ENCODE measurements at places on chromosomes 5 and 9.
A peak's percentile ranks its signal among the peaks of the same experiment; 100 is the strongest.

DNA sequence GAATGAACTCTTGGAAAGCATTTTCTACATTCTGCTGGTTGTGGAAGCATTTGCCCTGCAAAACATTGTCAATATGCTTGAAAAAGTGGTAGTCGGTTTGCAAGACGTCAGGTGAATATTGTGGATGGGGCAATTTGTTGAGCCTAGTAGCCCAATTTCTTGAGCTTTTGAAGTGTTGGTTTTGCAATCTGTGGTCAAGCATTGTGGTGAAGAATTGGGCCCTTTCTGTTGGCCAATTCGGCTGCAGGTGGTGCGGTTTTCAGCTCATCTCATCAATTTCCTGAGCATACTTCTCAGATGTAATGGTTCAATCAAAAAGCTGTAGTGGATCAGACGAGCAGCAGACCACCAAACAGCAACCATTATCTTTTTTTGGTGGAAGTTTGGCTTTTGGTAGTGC lies 426.8 kb upstream of the CDH9 start:
- DNase-seq, result no peak

DNA sequence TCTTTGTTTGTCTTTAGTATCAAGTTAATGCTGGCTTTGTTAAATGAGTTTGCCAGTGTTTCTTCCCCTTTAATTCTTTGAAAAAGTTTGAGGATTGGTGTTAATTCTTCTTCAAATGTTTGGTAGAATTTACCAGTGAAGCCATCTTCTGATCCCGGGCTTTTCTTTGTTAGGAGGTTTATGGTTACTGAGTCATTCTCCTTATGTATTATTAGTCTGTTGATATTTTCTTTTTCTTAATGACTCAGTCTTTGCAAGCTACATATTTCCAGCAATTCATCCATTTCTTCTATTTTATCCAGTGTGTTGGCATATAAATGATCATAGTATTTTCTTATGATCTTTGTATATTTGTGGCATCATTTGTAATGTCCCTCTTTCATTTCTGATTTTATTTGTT lies 74.5 kb upstream of the SPINK5 start:
- DNase-seq, result no peak

- DNase-seq, result peak; percentile 90
Observed at GRCh38 chr5:107217721-107218130, 453.0 kb downstream of the EFNA5 start.

DNA sequence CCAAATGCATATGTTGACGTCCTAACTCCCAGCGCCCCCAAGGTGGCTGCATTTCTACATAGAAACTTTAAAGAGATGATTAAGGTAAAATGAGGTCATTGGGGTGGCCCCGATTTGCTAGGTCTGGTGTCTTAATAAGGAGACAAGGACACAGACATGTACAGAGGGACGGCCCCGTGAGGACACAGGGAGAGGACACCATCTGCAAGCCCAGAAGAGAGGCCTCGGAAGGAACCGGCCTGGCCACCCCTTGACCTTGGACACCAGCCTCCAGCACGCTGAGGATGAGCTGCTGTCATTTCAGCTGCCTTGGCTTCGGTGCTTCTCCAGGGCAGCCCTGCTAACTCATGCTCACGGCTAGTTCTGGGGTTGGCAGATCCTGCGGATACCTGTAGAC lies 73.2 kb downstream of the MRPL36 start:
- no peak for DNase-seq

GRCh38 chr5:44932922-44933585 lies 124.3 kb downstream of the MRPS30 start:
- DNase-seq, result no peak

- peak; percentile 95 for DNase-seq
Observed at GRCh38 chr9:116549061-116549664, 137.9 kb upstream of the TRIM32 start.

Measured in mammary epithelial cell (primary cell).